Activated naive CD4-positive, alpha-beta T cell treated with Interleukin-2 at 50 U/mL for 16 hours (primary cell): ENCODE measurements at places on chromosomes 7 and 10.

DNA sequence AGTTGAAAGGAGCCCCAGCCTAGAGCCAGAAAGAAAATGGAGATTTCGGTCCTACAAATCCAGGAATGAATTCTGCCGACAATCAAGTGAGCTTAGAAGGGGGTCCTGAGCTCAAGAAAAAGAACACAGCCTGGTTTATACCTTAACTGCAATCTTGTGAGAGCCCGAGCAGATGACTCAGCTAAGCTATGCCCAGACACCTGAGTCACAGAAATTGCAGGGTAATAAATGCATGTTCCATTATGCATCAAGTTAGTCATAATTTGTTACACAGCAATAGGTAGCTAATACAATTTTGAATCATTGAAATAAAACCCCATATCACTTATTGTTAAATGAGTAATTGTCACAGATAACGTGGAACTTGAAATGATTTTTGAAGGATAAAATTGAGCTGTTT lies 111.8 kb upstream of the FOXP2 start:
- no peak for DNase-seq

- DNase-seq = no peak
Measured at GRCh38 chr7:154380771-154381170, 328.6 kb downstream of the DPP6 start.

- no peak for DNase-seq
Measured at GRCh38 chr7:90178679-90179278, 24.5 kb downstream of the STEAP1 start.

DNA sequence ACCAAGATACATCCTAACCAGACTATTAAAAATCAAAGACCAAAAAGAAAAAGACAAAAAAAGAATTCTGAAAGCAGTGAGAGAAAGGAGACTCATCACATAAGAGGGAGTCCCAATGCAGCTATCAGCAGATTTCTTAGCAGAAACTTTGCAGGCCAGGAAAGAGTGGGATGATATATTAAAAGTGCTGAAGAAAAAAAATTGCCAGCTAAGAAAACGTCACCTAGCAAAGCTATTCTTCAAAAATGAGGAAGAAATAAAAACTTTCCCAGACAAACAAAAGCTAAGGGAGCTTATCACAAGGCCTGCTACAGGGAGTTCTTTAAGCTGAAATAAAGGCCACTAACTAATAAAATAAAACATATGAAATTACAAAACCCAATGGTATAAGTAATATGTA lies 40.5 kb upstream of the CDK6 start:
- no peak for DNase-seq

- DNase-seq = no peak
Measured at GRCh38 chr10:117002206-117002605, 2.8 kb downstream of the SHTN1 start.

DNA sequence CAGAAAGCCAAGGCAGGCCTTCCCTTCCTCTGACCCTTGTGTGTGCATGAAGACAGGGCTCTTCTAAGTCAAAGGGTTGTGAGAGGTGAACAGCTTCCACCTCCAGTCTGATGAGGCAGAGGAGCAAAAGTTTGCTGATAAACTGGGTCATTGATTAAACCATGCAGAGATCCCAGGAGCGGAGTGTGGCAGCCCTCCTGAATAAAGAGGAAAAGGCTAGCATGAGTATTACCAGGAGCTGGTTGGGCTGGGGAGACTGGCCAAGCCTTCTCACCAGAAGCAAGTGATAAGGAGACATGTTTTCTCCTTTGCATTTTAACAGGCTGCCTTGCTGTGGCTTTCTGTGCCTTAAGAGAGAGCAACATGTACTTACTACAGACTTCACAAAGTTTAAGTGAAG lies 10.2 kb downstream of the LMOD2 start:
- no peak for DNase-seq

DNA sequence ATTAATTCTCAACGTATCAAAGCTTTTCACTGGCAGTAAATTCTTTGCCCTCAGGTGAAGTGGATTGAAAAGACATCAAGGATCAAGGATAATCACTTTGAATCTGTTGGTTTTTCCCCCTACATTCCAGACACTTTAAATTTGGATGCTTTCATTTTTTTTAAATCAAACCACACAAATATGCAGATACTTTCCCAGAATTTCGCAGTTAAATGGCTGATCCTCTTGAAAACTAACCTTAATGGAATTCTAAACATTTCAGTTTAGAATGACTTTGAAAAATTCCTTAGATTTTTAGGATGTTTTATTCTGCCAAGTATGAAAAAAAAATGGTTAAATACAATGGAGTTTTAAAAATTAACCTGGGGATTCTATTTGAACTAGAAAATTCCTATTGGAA lies 325.9 kb downstream of the GFRA1 start:
- DNase-seq = no peak

DNA sequence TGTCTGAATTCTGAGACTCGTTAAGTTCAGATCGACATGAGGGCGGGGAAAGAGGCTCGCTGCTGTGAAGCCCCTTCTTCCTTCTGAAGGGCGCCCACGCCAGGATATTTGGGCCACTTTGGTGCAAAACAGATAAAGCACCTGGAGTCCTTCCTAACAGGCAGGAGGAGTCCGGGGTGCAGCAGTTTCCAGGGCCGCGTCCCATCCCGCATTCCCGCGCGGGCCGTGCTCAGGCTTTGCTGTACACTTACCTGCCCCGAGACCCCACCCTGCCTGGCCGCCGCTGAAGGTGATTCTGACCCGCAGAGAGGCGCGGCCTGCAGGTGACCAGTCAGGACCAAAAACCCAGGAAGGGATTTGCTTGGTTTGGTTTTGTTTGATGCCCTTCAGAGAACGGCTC lies 454.6 kb downstream of the PTPRN2 start:
- DNase-seq = no peak

- no peak for DNase-seq
Measured at GRCh38 chr10:96949039-96949683, 117.1 kb downstream of the LCOR start.

DNA sequence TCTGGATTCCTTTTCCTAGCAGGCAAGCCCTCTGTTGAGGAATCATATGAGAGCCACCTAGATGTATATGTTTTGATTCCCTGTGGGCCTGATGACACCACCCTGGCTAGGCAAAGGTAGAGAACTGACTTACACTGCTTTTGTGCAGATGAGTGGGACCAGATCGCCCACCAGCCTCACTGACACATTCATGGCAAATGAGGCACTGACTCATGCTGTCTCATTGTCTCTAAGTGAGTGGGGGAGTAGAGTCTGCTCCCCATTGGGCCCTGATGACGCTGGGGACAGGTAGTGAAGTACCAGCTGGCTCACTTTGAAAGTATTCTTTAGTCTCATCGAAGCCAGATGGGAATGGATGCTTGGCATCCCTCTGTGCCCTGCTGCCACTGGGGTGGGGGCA lies 326.3 kb downstream of the ABCA13 start:
- DNase-seq = no peak

DNA sequence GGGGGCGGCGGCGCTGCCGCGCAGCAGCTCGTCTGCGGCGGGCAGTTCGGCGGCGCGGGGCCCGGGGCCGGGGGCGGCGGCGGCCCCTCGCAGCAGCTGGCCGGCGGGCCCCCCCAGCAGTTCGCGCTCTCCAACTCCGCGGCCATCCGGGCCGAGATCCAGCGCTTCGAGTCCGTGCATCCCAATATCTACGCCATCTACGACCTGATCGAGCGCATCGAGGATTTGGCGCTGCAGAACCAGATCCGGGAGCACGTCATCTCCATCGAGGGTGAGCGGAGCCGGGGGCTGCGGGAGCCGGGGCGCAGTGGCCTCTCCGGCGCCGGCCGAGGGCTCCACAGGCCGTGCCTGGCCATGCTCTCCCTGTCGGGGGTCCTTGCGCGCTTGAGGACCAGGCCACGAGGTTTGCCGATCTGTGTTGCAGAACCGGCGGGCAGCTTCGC lies 548 bp downstream of the AGAP3 start:
- DNase-seq = peak; percentile 38

DNA sequence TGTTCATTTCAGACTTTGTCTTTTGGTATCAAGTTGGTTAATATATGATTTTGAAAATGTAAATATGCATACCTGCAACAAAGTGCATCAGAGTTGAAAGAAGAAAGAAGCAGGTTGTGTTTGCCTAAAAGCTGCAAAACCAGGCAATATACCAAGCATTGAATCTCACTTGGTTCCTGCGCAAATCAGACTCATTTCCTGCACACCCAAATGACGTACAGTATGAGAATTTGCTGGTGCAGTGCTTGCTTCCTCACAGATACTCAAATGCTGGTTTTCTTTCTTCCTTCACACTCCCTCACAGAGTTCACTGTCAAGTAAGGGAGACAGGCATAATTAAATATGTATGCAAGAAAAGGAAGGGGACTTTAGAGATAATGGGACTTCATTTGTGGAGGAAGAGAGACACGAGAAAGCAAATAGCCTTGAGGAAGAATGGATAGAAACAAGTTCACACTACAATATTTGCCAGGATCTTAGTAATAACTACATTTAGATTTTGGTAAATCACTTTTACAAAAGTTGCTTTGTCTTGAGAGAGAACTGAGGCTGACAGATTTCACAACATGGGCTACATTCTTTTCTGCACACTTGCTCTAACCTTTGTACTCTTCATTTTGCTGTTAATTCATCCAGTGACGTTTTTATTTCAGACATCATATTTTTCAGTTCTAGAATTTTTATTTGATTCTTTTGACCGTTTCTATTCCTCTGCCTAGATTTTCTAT lies 56.9 kb upstream of the AOAH start:
- DNase-seq = no peak

DNA sequence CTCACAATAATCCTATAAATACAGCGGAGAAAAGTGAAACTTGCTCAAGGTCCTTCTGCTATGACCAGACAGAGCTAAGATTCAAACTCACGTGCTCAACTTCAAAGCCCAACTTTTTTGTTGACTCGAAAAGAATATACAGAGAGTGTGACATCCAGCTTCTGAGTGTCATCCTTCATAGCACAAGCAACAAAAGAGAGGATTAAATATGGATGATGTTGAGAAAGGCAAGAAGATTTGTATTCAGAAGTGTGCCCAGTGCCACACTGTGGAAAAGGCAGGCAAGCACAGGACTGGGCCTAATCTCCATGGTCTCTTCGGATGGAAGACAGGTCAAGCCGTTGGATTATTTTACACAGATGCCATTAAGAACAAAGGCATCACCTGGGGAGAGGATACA lies 2.1 kb upstream of the FAM3C start:
- no peak for DNase-seq

DNA sequence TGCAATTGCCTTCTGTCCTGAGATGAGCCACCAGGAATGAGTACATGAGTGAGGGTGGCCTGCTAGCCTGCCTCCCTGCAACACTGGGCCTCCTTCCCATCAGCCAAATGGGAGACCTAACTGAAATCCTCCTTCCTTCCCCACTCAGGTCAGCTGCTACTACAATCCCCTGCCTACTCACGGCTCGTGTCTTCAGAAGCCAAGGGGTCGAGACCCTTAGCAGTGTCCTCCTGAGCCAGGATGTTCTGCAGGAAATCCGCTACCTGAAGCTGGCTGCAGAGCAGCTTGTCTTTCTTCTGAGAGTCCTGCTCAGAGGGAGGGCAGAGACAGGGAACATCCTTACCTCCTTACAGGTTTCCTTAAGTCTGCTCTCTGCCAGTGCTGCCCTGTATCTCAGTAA lies 1.2 kb downstream of the ZWINT start:
- DNase-seq = no peak

- no peak for DNase-seq
Measured at GRCh38 chr7:13179011-13179582, 491.7 kb downstream of the ARL4A start.

- DNase-seq = no peak
Measured at GRCh38 chr7:139660317-139661042, 117.3 kb downstream of the HIPK2 start.

DNA sequence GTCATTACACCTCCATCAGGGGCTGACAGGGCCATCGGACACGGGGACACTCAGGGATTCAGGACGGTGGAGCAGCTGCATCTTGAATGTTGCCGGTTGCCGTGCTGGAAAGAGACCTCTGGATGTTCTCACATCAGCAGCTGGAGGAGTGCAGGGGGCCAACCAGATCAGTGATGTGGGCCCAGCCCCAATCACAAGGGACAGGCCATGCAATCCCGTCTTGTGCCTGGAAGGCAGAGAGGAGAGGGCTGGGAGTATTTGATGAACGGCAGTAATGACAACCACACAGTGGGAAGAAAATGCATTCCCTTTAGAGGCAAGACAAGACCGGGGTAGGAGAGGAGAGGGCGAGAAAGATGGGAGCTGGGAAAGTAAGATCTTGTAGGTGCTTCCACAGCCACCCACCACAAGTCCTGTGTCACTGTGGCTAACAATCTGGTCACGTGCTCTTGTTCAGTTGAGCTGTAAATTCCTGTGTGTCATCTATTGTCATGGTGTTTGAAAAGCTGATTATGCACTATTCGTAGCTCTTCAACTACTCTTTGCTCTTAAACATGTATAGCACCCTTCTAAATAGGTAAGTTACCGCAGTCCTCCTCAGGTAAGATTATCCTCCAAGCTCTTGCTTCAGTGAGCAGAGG lies 85.9 kb upstream of the LEP start:
- DNase-seq = no peak

DNA sequence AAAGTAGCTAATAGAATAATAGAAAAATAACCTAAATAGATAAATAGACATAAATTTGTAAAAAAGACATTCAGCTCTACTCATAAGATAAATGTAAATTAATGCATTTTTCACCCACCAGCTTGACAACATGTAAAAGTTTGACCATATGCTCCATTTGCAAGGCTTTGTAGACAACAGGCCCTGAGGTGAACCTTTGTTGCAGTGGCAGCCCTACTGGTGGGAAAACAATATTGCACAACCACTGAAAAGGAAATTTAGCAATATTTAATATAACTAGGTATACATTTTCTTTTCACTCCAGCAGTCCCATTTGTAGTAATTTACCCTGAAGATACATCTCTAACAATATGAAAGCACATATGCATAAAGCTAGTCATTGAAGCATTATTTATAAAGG lies 39.0 kb upstream of the ADRA2A start:
- no peak for DNase-seq

GRCh38 chr7:26103596-26103995 lies 48.4 kb upstream of the NFE2L3 start:
- DNase-seq = no peak

DNA sequence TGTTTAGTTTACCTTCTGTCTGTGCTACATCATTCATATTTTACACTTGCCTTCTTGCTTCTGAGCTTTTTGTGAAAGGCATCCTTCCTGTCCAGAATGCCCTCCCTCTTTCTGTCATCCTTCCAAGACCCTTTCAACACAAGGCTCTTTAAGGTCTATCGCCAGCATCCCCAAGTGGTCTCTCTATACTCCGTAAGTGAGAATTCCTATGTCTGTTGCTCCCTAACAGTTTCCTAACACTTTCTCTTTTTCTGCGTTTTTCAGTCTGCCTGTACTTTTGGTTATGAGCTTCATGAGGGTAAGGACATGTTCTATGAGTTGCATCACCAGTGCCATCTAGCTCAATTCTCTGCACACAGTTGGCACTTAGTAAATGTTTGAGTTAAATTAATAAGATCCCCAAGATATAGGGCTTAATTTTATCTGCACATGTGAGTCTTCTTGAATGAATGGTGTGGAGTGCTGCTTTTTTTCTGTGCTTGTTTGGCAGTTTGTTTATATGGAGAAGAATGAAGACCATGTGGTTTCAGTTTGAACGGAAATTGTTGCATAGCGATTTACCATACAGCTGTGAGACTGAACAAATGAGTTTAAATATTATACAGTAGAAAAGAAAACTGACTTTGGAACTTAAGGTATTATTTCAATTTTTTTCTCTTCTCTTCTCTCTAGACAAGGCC lies 29.4 kb downstream of the RABGEF1 start:
- DNase-seq = no peak
